ENCODE measurements at places on chromosomes 4 and X.

DNA sequence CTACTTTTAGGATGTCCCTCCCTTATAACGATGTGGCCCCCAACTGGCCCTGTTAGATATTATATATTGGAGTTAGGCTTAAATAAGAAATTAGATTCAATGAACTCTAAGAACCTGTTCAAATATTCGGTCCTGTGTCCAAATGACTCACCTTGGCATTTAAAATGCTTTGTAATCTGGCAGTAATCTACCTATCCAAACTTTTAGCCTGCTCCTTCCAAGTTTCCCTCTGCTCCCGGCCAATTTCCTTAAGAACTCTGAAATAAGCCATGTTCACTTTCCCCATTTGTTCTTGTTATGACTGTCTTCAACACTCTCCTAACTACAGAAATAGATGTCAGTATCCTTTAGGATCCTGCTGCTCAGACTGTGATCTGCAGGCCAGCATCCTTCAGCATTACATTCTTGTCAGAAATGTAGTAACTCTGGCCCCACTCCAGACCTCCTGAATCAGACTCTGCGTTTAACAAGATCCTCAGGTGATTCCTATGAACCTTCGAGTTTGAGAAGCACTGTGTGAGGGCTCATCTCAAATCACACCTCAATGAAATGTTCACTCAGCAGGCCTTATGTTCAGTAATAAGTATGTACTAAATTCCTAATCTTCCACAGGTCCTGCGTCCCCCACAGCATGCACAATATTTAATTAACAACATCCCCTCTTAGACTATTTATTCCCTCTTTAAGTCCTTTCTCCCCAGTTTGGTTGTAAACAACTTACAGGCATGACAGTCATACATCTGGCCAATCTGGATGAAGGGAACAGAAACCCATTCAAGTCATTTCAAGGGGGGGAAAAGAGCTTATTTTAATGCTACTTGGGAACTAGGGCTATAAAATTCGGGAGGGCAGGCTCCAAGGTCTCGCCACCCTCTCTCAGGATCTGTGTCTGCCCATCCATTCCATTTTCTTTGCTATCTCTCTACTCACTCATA, 3.0 kb downstream of the ATP8A1 start:
- no peak for DNase-seq

GRCh38 chr4:101958547-101958946, 168.0 kb downstream of the BANK1 start:
- no peak for DNase-seq

DNA sequence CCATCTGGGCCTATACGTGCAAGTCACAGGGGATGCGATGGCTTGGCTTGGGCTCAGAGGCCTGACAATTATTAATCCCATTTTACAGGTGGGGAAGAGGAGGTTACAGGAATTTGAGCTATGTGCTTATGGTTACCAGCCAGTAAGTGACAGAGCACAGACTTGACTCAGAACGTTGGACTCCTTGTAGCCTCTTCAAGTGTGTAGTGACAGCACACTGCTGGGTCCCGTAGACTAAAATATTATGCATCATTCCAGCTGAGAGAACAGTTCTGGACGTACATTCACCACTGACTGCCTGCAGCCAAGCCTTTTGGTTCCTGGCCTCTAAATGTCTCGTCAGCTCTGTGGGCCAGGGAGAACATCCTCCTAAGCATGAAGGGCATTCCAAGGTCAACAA, 314.5 kb downstream of the GPAT3 start:
- no peak for DNase-seq

DNA sequence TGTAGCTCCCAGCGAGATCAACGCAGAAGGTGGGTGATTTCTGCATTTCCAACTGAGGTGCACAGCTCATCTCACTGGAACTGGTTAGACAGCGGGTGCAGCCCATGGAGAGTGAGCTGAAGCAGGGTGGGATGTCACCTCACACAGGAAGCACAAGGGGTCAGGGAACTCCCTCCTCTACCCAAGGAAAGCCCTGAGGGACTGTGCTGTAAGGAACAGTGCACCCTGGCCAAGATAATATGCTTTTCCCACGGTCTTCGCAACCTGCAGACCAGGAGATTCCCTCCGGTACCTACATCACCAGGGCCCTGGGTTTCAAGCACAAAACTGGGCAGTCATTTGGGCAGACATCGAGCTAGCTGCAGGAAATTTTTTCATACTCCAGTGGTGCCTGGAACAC, 216.4 kb upstream of the TET2 start:
- DNase-seq: no peak

DNA sequence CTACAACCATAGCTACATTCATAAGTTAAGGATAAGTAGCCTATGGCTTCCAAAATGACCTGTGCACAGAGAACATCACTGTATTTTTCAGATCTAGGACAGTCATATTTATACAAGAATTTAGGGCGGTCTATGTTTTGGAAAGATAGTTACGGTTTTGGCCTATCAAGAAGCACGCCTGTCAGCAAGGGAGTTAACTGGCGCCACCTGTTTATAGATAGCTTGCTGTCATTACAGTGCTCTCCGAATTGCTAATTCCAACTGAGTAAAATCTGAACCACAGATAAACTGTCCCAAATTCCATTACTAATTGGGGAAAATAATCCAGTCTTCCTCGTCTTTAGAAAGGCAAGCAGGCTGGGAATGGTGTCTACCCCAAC, 646 bp downstream of the ABCB7 start:
- DNase-seq: no peak

GRCh38 chr4:84666439-84666838, 83.5 kb downstream of the CDS1 start:
- DNase-seq: no peak

DNA sequence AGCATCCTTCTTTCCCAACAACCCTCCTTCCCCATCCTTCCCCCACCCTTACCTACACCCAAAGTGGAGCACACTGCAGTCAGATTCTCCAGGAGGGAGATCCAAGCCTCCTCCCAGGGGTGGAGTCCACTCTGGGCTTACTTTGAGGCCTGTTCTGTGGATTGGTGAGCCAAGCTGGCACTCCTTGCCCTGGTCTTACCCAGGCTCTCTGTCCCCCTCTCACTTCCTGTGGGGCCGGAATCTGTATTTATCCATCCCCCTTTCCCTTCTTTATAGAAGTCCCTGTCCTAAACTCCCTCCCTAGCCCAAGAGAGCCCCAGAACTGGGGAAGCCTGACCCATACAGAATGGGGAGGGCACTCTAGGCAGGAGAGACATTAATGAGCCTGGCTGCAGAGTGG, 3.2 kb upstream of the TSPYL2 start:
- no peak for DNase-seq

- DNase-seq: no peak
These were observed 11.4 kb downstream of the TMSB4X start for GRCh38 chrX:12986164-12986779.

GRCh38 chr4:21543514-21543913, 405.1 kb downstream of the KCNIP4 start:
- no peak for DNase-seq

DNA sequence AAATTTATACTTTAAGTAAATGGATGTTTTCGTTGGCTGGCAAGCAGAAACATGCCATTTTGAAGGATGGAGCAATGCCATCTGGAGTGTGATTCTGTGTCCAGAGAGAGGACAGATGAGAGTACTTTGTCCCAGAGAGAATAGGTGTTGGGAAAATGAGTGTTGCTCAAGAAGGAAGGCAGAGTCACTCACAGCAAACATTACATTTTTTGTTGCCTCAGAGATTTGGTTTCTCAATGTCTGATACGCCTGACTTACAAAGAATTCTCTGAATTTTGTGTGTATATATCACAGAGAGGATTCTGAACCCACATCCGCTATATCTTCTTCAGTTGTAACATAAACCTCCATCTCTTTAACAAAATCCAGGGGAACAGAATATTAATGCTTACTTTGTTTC, 102.8 kb upstream of the PCDH18 start:
- DNase-seq: no peak

- no peak for DNase-seq
These were observed 3.4 kb downstream of the DDX53 start for GRCh38 chrX:23003116-23003515.

- DNase-seq: no peak
These were observed 13.5 kb downstream of the CTAG1B start for GRCh38 chrX:154605566-154605965.

GRCh38 chr4:86032476-86033022, 327.3 kb downstream of the MAPK10 start:
- no peak for DNase-seq

GRCh38 chr4:1821679-1822567, 28.8 kb downstream of the FGFR3 start:
- no peak for DNase-seq

DNA sequence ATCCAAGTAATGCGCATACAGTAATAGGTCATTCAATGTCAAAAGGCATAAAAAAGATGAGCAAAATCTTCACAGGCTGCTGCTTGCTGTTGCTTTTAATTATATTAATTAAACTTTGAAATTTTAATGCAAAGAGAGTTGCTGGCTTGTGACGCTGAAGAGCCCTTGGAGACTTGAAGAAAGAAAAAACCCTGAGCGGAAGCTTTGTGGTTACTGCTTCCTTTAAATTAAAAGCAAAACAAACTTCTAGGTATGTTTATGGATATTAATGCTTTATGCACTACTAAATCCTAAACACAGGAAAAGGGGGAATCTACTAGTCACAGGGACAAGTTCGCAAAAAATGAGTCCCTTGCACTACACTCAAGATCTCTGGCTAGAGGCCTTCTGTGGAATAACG, 166.7 kb downstream of the ANTXR2 start:
- DNase-seq: no peak

DNA sequence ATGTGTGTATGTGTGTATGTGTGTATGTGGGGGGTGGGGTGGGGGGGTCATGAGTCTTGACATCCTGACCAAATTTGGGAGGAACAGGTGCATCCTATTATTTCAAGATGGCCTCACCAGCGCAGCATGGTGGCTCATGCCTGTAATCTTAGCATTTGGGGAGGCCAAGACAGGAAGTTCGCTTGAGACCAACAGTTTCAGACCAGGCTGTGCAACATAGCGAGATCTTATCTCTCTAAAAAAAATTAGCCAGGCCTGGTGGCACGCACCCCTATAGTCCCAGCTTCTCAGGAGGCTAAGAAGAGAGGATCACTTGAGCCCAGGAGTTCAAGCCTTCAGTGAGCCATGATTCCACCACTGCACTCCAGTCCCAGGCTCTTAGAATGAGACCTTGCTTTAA, 47.0 kb upstream of the DHRSX start:
- no peak for DNase-seq

DNA sequence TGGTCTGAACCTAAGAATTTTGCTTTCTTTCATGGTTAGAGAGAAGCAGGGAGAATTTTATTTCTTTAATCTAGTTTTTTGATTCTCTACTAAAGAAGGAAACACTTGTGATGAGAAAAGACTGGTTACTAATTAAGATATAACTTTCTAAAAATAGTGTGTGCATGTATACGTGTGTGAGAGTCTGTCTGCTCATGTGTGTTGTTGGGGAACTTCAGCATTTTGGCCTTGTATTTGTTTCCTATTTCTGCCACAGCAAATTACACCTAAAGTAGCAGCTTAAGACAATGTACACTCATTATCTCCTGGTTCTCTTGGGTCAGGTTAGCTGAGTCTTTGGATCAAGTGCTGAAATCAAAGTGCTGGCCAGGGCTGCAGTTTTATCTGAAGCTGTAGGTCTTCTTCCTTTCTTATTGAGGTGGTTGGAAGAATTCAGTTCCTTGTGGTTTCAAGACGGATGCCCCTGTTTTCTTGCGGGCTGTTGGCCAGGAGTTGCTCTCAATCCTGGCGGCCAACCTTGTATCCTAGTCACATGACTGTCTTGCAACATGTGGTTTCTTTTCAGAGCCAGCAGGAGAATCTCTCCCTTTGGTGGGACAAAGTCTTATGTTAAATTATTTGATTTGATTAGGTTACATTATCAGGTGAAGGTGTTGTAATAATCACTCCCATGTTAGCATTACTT, 188.4 kb upstream of the CLNK start:
- no peak for DNase-seq
